Pulmonary artery endothelial cell (primary cell): ENCODE measurements at places on chromosomes 2 and 18. TPM values are rescaled to one million over a fixed set of nuclear protein-coding genes. Genes with fewer than 3 reads are reported as not detected.

CDH2 gene
- 31.6 and 36.5 TPM in 2 replicates for total RNA-seq

CCDC138 gene
- 7.3 and 10.3 TPM in 2 replicates for total RNA-seq

ABCG8 gene
- total RNA-seq: not detected in 2 replicates

FOXI3 gene
- not detected in 2 replicates for total RNA-seq

ECEL1 gene
- total RNA-seq: not detected in 2 replicates

FZD7 gene
- 0.33 and 0.35 TPM in 2 replicates for total RNA-seq

RAPGEF4 gene
- total RNA-seq: 5.3 and 6.1 TPM in 2 replicates

DSC3 gene
- total RNA-seq: 0.04 and 2.0 TPM in 2 replicates

MARCO gene
- total RNA-seq: not detected in 2 replicates

RDH14 gene
- 19.3 and 22.4 TPM in 2 replicates for total RNA-seq

GRCh38 chr2:120430957-120431356 lies 85.0 kb downstream of the INHBB start:
- no peak for DNase-seq

DNA sequence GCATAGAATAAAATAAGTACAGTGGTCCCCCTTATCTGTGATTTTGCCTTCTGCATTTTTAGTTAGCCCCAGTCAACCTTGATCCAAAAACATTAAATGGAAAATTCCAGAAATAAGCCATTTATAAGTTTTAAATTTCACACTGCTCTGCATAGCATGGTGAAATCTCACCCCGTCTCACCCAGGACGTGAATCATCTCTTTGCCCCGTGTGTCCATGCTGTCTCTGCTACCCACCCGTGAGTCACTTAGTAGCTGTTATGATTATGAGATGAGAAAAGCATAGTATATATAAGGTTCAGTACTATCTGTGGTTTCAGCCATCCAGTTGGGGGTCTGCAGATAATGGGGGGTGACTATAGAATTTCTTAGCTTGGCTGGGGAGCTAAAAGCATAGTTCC lies 67.3 kb downstream of the RHBDD1 start:
- DNase-seq: no peak

DNA sequence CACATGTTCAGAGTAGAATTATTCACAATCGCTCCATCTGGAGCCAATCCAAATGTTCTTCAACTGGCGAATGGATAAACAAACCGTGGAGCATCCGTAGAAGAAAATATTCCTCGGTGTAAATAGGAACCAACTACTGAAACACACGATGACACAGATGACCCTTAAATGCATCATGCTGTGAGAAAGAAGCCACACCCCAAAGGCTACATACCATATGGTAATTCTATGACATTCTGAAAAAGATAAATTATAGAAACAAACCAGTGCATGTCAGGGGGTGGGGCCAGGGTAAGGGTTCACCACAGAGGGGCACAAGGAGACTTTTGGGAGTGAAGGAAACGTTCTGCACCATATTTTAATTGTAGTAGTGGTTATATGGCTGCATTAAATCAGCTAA lies 312.2 kb upstream of the SMIM21 start:
- no peak for DNase-seq

GRCh38 chr2:232292395-232293154 lies 86.0 kb upstream of the ALPP start:
- DNase-seq: no peak

DNA sequence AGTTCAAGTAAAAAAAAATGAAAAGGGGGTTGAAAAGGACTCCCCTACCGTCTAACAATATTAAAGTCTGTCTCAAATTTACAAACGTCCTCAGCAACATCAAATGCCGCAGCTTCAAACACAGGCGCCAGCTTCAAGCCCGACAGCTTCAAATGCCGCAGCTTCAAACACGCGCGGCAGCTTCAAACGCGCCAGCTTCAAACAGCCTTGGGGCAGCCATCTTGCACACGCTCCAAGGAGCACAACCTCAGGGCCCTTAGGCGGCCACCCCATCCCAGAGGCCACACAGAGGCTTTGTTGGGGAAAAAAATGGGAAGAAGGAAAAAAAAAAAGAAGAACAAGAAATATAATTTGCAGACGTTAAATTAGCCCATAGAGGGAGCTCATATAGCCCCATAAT lies 244.4 kb upstream of the VRK2 start:
- no peak for DNase-seq

DNA sequence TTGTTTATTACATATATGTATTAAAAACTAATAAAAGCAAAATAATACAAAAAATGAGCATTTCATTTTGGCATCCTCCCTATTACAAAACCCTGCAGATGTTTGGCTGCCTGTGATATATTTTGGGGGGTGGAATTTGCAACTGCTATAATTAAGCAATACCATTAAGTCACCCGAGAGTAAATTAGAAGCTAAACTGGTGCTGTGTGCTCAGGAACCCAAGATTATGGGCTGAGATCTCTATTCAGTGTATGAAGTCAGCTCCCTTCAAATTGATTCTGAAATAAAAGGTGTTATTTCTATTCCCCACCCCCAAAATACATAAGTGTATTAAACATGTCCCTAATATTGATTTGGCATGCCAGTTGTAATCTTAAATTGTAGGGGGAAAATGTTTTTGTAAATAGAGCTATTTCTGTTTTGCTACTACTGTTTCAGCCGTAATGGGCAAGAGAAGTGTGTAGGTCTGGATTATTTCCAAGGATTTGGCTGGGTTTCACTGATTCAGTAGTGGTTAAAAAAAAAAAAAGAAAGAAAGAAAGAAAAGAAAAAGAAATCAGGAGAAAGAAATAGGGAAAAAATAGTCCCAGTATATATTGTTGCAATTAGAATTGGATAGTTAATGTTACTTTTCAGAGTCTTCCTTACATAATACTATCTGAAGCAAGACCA lies 110.9 kb downstream of the SS18 start:
- DNase-seq: no peak

DNA sequence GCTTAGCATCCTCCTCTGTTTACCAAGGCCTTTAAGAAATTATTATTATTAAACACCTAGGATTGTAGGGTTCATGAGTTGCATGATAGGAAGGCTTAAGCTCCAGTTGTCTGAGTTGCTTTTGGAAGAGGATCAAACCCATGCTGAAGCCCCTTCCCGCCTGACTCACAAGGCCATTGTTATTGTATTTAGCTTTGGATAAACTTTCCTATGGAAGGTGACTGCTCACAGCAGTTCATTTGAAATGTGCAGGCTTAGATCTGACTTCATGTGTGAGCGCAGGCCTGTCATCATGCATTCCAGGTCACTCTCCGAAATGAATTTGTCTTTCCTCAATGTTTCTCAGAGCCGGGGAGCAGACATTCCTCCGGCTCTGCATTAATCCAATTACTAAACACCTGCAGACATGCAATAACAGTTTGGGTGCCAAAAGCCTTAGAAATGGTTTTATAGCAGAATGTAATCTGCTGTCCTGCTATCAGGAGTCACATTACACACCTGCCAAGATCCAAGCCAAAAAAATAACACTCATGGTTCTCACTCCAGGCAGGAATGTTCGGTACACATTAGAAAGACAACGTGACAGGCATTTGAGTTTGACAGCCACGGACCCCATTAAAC lies 119.9 kb downstream of the OSR1 start:
- DNase-seq: no peak

- no peak for DNase-seq
Observed at GRCh38 chr2:240988146-240988545, 10.3 kb upstream of the SNED1 start.

- no peak for DNase-seq
Observed at GRCh38 chr2:11123856-11124759, 31.2 kb upstream of the SLC66A3 start.

- no peak for DNase-seq
Observed at GRCh38 chr18:50287028-50287440, 458 bp downstream of the CXXC1 start.

DNA sequence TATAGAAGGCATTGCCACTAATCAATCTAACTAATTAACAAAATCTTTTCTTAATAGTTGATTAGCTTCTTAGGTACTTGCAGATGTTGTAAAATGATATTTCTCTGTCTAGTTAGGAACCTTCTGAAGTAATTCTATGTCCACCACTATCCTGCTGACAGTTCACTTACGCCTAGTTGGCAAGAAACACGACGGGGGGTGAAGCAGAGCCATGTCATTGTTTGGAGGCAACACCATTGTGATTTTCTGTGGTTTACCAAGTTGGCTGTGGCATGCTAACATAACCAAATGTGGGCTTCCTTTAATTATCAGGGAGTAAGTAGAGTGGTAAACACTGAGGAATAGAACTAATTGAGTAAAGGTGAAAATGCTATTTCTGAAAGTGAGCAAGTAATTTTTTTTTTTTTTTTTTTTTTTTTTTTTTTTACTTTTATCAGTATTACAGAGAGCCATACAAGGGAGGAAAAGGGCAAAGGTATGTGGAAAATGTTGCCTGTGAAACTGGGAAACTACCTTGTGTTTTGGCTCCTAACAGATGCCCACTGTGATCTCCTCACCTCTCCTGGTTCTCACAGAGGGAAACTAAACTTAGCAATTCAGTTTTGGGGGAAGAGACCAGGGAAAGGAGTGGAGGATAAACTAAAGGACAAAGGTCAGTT lies 126.8 kb downstream of the MEIS1 start:
- no peak for DNase-seq

- DNase-seq: no peak
Observed at GRCh38 chr2:186911551-186912085, 62.6 kb upstream of the ZSWIM2 start.

DNA sequence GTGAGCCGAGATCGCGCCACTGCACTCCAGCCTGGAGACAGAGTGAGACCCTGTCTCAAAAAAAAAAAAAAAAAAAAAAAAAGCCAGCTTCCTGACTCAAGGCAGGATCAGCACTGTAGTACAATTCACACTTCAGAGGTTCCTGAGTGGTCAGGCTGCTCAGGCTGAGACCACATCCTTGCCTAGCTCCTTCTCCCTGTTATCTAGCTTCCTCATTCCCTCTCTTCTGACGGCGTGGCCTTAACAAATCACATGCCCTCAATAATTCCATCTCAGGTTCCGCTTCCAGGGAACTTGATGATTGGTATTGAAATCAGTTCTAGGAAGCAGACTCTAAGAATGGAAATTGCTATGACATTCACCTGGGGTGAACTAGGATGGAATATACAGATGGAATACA lies 29.8 kb upstream of the KDM3A start:
- DNase-seq: no peak

DNA sequence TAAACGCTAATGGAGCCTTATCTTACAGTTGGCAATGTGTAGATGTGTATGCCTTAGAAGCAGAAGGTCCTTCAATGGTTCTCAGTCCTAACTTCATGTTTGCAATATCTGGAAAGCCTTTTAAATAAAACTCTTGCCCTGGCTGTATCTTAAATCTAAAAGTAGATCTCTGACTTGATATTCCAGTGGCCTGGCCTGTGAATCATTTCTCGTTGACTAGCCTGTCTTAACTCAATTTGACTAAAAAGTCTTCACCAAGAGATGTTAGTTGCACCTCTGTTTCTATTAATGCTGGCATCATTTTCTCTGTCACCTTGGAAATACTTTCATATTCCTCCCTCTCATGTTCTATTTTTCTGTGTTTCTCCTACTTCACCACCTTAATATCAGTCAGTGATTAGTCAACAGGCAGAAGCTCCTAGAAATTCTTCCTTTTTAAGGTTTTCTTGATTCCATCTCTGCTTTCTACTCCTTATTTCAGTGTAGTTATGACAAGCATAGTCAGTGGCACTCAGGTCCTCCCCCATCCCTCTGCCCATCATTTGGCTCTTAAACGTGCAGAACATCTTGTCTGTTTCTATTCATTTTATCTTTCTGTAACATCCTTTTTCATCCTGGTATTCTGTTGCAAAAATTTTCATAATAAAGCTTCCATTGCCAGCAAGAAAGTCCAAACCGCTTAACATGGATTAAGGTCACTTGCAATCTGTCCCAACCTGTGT lies 4.3 kb downstream of the ITGAV start:
- no peak for DNase-seq

DNA sequence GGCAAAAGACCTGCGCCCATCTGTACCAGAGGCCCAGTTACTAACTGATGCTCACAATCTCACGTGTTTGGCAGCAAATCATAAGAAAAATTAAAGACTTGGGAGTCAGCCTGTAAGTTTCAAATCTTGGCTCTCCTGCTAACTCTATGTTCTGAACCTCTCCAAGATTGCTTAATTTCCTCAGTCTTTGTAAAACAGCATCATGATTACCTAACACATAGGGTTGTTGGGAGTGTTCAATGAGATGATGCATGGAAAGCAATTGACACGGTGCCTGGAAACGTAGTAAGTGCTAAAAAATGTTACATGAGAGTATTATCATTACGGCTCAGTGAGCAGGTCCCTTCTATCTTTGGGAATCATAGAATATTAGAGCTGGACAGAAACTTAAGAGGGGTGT lies 497.6 kb upstream of the TCF4 start:
- no peak for DNase-seq

- no peak for DNase-seq
Observed at GRCh38 chr2:47029737-47030524, 114.3 kb upstream of the MCFD2 start.

DNA sequence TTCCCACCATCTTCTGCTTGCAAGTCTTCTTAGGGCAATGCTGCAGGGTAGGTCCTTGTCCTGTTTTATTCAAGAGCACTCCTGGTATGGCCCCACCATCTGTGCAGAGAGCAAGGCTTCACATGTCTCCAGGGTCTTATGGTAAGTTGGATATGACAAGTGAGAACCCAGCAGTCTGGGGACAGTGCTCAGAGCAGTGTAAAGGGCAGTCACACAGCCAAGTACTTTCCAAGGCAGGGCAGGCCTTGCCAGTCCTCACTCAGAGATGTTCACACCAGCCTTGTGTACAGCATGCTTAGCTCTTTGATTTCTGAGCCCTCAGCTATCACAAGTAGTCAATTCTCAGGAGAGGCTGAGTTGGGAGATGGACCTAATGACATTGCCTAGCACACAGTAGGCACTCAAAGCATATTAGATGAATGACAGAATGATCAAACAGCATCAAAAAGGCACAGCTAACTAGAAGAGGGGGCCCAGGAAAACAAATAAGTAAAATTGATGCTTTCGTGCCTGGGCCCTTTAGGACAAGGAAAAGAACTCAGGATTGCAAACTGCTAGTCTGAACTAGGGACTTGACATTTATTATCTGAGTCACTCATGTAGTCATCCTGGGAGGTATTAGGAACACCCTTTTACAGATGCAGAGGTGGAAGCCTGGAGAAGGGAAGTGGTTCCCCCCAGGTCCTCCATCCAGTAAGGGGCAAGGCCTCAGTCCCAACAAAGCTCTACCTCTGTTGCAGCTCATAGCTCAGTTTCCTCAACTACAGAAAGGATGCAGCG lies 86.7 kb upstream of the CTAGE1 start:
- DNase-seq: no peak
